ENCODE measurements at places on chromosomes 3 and 15. TPM values are rescaled to one million over a fixed set of nuclear protein-coding genes. Genes with fewer than 3 reads are reported as not detected.

GRCh38 chr15:86591994-86592735 is 512.5 kb downstream of the AGBL1 start:
- no peak overlapping the region for H3K4me3 ChIP-seq
- no peaks in the 10 kb centered on the region for H3K36me3 ChIP-seq
- no peaks in the 10 kb centered on the region for H3K27me3 ChIP-seq
- no peak for DNase-seq
- no peaks in the 10 kb centered on the region for H3K4me1 ChIP-seq

PLS1 gene
- total RNA-seq = 8.9 TPM

GRCh38 chr15:73832657-73833056 is 40.7 kb upstream of the TBC1D21 start:
- H3K4me3 ChIP-seq = no peak overlapping the region
- no peaks in the 10 kb centered on the region for H3K4me1 ChIP-seq
- H3K27me3 ChIP-seq = peaks cover 91% of the 10 kb centered on the region
- H3K36me3 ChIP-seq = no peaks in the 10 kb centered on the region
- no peak for DNase-seq

ASB14 gene
- total RNA-seq = not detected

- DNase-seq = no peak
- H3K4me3 ChIP-seq = no peak overlapping the region
- H3K36me3 ChIP-seq = no peaks in the 10 kb centered on the region
- no peaks in the 10 kb centered on the region for H3K27me3 ChIP-seq
- no peak overlapping the region for H3K27ac ChIP-seq
Measured at GRCh38 chr3:176661432-176661964, 535.8 kb downstream of the TBL1XR1 start.

GRCh38 chr3:161737171-161737570 is 240.6 kb downstream of the OTOL1 start:
- H3K4me3 ChIP-seq = no peak overlapping the region
- no peaks in the 10 kb centered on the region for H3K36me3 ChIP-seq
- no peak for DNase-seq

DNA sequence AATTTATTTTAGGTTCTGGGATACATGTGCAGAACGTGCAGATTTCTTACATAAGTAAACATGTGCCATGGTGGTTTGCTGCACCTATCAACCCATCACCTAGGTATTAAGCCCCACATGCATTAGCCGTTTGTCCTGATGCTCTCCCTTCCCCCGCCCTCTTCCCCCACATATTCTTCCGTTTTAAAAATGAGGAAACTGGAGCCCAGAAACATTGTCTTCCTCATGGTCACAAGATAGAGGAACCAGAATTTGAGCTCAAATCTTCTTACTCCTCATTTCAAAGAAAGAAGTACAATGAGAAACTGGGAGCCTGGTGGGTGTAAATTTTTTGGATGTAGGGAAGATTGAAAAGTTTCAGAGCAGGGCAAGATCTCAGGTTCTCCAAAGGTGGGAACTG is 56.1 kb upstream of the USP3 start:
- H3K36me3 ChIP-seq = no peaks in the 10 kb centered on the region
- no peaks in the 10 kb centered on the region for H3K27me3 ChIP-seq
- no peaks in the 10 kb centered on the region for H3K4me1 ChIP-seq
- no peak for DNase-seq

DNA sequence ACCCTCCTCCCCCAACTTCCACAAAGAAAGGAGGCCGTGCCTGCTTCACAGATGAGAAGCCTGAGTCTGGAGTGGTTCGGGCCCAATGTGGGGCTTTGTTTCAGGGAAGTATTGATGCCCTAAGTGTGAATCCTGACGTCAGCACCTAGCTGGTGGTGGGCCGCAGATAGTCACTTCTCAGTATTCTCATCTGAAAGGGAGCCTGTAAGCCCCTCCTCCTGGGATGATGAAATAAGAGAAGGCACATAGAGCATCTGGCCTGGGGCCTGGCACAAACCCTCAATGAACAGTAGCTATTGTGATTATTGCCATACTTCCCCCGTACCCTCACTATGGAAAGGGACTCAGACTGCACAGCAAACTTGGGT is 24.8 kb downstream of the LINGO1 start:
- H3K36me3 ChIP-seq = peaks cover 3% of the 10 kb centered on the region
- H3K4me1 ChIP-seq = peaks cover 66% of the 10 kb centered on the region
- H3K4me3 ChIP-seq = no peak overlapping the region
- DNase-seq = peak; percentile 80
- peak overlapping the region; percentile 76 for H3K27ac ChIP-seq

DNA sequence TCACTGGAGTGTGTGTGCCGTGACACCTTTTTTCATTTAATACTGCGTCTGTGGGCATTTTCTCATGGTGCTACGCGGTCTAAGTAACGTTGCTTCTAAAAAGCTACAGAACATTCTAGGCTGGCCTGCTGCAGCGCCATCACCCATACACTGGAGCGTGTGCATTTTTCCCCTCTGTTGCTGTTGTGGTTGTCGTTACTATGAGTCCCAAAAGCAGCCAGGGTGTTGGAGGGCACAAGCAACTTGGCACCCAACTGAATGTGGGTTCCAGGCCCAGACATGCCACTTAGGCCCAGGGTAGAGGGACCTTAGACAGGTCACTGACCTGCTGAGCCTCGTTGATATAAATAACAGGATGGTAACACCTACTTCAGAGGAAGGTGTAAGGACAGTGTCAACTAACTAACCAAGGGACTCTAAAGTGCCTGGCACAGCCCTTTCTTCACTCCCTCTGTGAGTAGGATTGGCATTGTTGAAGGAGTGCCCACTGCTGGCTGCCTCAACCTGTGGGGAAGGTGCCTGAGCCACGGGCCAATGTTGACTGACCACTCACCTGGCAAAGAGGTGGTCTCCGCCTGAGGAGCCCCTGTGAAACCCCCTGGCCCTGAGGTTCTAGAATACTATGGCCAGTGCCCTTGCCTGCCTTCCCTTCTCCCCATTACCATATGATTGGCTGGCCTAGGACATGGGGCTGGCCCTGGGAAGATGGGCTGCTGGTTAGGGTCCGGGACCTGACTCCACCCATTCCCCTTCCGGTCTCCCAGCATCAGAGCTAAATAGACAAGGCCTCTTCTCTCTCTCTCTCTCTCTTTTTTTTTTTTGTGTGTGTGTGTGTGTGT is 3.5 kb downstream of the CSK start:
- H3K36me3 ChIP-seq = peaks cover 8% of the 10 kb centered on the region
- no peak for DNase-seq
- H3K4me3 ChIP-seq = no peak overlapping the region
- no peaks in the 10 kb centered on the region for H3K27me3 ChIP-seq
- H3K27ac ChIP-seq = peak overlapping the region; percentile 23
- peaks cover 71% of the 10 kb centered on the region for H3K4me1 ChIP-seq

DNA sequence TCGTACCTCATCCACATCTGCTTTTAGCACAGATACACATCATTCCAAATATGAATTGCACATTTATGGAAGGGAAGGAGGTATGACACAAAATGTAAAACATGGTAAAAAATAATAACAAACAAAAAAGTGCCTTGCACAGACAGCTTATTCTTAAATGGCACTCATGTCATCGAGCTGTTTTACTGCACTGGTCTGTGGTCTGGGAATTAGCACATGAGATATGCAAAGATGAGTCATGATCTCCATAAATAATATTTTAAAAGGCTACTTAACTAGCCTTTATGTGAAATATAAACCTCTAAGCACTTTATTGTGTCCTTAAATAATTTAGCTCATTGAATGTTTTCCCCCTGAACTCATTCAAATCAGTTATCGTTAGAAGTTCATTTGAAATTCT is 142.2 kb upstream of the ZNF385D start:
- no peaks in the 10 kb centered on the region for H3K36me3 ChIP-seq
- no peak for DNase-seq
- no peaks in the 10 kb centered on the region for H3K27me3 ChIP-seq
- H3K27ac ChIP-seq = no peak overlapping the region

ADAMTS7 gene
- 0.83 TPM for total RNA-seq

GRCh38 chr15:74045636-74046274 is 36.6 kb downstream of the GOLGA6A start:
- no peak overlapping the region for H3K27ac ChIP-seq
- no peaks in the 10 kb centered on the region for H3K27me3 ChIP-seq
- H3K36me3 ChIP-seq = no peaks in the 10 kb centered on the region
- peaks cover 13% of the 10 kb centered on the region for H3K4me1 ChIP-seq
- H3K4me3 ChIP-seq = no peak overlapping the region

GRCh38 chr3:71055257-71056001 is 528.1 kb downstream of the FOXP1 start:
- no peak overlapping the region for H3K4me3 ChIP-seq
- H3K4me1 ChIP-seq = peaks cover 71% of the 10 kb centered on the region
- H3K27ac ChIP-seq = no peak overlapping the region
- no peaks in the 10 kb centered on the region for H3K36me3 ChIP-seq

- DNase-seq = no peak
- H3K4me3 ChIP-seq = no peak overlapping the region
- H3K36me3 ChIP-seq = no peaks in the 10 kb centered on the region
- H3K27ac ChIP-seq = no peak overlapping the region
- no peaks in the 10 kb centered on the region for H3K27me3 ChIP-seq
Measured at GRCh38 chr15:71782422-71783165, 27.8 kb upstream of the NR2E3 start.

CPOX gene
- 27.7 TPM for total RNA-seq

DNA sequence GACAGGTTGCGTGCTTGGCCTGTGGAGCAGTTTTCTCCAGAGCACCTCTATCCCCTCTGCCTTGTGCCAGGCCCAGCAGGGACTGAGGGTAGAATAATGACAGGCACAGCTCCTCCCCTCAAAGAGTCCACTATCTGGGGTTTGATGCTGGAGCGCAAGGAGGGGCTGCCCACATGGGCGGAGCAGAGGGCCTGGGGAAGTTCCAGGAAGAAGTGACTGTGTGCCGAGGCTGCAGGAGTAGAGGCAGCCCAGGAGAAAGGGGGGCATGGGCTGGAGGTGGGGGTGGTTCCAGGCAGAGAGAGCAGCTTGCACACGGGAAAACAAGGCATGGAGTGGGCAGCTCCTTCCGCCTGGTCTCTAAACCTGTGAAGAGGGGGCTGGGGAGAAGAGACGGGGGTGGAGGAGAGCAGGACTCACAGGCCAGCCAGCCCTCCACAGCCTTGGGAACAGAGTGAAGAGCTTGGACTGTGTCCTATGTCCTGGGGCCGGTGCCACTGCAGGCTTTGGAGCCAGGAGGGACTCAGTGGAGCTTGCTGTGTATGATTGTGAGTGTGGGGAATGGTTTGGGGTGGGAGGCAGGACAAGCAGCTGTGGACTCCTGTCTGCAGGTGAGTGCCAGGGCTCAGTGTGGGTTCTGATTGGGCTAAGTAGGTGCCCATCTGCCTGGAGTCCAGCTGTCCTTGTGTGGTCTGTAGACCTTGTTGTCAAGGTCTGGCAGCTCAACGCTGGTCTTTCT is 48.1 kb downstream of the APBA2 start:
- no peak overlapping the region for H3K4me3 ChIP-seq
- H3K27ac ChIP-seq = no peak overlapping the region
- no peaks in the 10 kb centered on the region for H3K4me1 ChIP-seq
- DNase-seq = no peak
- H3K27me3 ChIP-seq = no peaks in the 10 kb centered on the region

CACNA1D gene
- 0.85 TPM for total RNA-seq

CYP1A1 gene
- 0.62 TPM for total RNA-seq

DNA sequence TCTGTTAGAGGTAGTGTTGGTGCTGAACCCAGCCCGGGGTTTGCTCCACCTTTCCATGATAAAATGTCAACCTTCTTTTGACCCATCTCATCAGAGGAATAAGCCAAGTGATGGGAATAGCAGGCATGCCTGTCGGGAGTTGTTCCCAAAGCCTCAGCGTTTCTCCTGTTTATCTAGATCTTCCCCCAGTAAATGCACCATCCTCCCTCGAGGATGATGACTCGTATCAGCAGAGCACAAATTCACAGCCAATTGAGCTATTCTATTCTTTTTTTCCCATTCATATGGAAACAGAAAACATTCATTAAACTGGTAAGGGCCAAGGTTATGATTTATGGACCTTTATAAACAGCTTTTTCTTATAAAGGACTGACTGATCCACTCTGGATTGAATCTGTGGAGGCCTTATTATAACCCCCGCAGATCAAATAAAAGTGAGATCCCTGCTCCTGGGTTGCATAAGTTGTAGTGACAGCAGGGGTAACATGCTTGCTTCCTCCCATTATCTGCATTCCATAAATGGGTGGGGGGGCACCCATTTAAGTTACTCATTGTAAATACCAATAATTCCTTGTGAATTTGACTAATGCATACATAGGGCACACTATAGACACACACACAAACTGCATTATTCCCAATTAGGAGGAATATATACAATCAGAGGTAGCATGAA is 207.3 kb downstream of the PLCL2 start:
- H3K4me3 ChIP-seq = no peak overlapping the region
- H3K36me3 ChIP-seq = no peaks in the 10 kb centered on the region
- DNase-seq = peak; percentile 22
- no peak overlapping the region for H3K27ac ChIP-seq
- H3K4me1 ChIP-seq = no peaks in the 10 kb centered on the region

- H3K4me1 ChIP-seq = no peaks in the 10 kb centered on the region
- H3K27me3 ChIP-seq = no peaks in the 10 kb centered on the region
- no peaks in the 10 kb centered on the region for H3K36me3 ChIP-seq
- DNase-seq = no peak
- no peak overlapping the region for H3K4me3 ChIP-seq
Measured at GRCh38 chr15:99907698-99908097, 174.5 kb upstream of the LYSMD4 start.

DNA sequence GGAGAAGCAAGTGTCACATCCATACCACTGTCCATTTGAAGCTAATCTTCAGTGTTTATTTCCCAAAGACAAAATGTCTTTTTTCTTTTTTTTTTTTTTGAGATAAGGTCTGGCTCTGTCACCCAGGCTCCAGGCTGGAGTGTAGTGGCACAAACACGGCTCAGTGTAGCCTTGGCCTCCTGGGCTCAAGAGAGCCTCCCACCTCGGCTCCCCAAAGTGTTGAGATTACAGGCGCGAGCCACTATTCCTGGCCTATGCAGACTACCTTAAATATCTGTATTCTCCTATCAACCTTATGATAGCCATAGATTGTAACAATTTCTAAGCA is 27.7 kb upstream of the VPS33B start:
- no peak overlapping the region for H3K27ac ChIP-seq
- DNase-seq = no peak
- no peaks in the 10 kb centered on the region for H3K27me3 ChIP-seq
- no peaks in the 10 kb centered on the region for H3K36me3 ChIP-seq

DNA sequence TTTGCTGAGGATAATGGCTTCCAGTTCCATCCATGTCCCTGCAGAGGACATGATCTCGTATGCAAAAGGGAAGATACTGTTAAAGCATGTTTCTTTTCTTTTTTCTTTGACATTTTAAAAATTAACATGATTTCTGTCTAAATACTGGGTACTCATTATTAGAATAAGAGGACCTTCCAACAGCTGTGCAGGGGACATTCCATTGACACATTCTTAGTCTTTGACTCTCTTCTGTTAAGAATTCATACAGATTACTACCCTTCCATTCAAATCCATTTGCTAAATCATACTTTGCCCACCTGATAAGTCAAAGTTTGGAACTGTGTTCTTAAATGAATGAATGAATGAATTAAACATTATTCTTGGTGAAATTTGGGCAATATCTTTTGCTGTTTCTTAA is 5.1 kb upstream of the CP start:
- H3K36me3 ChIP-seq = no peaks in the 10 kb centered on the region
- H3K4me1 ChIP-seq = no peaks in the 10 kb centered on the region
- no peak overlapping the region for H3K27ac ChIP-seq
- H3K27me3 ChIP-seq = no peaks in the 10 kb centered on the region
- H3K4me3 ChIP-seq = no peak overlapping the region
